NCI-H2107 (cell line): ENCODE measurements at places on chromosomes 12 and 14.
A peak's percentile ranks its signal among the peaks of the same experiment; 100 is the strongest.

- DNase-seq, result no peak
Observed at GRCh38 chr12:1827826-1828805, 7.8 kb downstream of the LRTM2 start.

GRCh38 chr12:1949771-1950470 is 31.5 kb upstream of the CACNA2D4 start:
- no peak for DNase-seq

DNA sequence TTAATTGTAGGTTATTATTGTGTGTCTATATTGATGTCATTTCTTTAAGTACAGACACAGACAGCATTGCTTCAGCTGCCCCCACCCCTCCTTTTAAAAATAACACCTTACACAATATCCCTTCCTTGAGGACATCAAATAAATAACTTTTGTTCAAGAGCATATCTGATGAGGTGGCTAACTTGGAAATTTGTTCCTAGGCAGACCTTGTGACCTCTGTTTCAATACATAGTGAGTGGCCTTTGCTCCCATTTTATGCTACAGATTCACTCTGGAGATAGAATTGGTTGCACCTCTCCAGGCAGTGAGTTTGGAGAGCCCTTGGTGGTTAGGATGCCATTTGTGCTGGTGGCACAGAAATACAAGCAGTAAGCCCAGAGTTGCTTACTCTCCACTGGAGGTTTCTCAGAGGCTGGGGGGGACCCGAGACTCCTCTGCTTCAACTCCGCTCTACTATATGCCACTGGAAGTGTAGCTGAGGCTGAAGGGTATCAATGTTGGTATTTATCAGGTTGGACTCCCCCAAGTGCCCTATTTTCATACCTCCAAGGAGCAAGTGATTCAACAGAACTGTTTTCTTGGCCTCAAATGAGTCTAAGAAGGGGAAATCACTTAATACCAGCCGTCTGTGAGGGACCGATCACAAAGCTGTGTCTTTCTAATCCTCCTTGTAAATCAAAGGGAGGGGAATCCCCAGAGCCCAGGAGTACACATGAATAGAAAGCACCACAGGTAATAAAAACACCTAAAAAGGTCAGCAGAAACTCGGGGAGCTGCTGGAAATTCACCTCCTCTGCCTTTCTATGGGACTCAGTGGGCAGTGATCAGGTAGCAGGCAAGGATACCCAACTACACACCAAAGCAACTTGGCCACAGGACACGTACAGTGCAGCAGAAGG is 463.1 kb downstream of the RAD51B start:
- no peak for DNase-seq

DNA sequence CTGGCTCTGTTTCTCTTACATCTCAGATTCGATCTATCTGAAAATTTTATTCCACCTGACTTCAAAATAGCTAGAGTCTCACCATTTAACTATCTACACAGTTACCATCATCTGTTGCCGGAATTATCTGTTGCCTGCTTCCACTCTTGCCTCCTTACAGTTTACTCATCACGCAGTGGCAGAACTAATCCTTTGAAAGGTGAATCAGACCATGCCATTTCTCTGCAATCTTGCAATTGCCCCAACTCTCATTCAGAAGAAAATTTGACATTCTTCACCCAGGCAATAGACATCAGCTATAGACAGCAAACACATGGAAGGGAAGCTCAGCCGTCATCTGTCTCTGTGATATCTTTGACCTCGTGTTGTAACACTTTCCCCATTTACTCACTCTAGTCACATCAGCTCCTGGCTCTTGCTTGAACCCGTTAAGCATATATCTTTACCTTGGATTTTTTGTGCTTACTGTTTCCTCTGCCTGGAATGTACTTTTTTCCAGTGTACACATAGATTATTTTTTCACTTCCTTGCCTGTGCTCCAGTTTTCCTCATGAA is 85.5 kb downstream of the PDE3A start:
- DNase-seq, result no peak

DNA sequence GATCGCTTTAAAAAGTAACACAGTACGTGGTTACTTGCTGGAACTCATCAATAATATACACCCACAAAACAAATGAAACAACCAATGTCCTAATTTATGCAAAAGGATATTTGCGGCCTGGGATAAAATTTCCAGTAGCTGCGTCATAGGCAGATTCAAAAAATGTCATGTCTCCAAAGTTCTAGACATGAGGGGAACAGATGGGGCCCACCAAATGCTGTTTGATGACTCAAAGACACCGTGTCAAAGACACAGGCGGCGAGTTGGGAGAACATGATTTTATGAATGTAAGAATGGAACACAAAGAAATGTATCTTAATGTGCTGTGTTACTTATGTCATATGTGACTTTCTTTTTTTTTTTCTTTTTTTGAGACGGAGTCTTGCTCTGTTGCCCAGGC is 34.3 kb upstream of the NCOR2 start:
- no peak for DNase-seq

GRCh38 chr12:56165369-56165768 is 7.2 kb downstream of the MYL6 start:
- no peak for DNase-seq

GRCh38 chr12:79046021-79046420 is 181.4 kb downstream of the SYT1 start:
- DNase-seq, result no peak

- peak; percentile 98 for DNase-seq
Observed at GRCh38 chr12:6937481-6938352, 5.9 kb upstream of the RNU7-1 start.
